ENCODE measurements at places on chromosomes 3 and 15.

GRCh38 chr3:60781935-60782334, 469.3 kb downstream of the FHIT start:
- no peak for DNase-seq

DNA sequence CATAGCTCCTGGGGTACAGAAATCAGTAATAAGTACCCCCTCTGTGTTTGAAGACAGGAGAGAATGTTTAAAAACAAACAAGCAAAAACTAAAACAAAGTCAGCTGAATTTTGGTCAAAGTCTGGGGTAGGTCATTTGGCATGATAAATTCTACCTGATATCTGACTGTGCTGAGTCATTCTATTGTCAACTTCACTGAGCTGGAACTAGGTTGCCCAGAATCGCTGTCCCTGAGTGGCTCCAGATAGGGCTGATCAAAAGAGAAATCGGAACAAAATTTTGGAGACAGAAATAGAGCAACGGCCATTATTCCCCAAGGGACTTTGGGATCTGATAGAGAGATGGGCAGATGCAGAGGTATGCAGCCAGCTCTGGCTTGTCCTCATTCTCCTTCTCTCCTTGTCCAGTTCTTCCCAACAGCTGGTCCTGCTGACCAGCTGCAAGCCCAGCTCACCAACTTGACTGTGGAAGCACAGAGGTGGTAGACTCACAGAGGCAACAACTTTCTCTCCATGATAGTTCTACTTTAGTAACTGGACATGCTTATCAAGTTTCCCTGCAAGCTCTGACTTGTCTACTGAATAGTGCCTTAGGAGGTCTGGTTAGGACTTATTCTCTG, 57.3 kb upstream of the MYRIP start:
- DNase-seq = no peak

- no peak for DNase-seq
Observed at GRCh38 chr3:98557324-98558010, 25.7 kb downstream of the GPR15 start.

DNA sequence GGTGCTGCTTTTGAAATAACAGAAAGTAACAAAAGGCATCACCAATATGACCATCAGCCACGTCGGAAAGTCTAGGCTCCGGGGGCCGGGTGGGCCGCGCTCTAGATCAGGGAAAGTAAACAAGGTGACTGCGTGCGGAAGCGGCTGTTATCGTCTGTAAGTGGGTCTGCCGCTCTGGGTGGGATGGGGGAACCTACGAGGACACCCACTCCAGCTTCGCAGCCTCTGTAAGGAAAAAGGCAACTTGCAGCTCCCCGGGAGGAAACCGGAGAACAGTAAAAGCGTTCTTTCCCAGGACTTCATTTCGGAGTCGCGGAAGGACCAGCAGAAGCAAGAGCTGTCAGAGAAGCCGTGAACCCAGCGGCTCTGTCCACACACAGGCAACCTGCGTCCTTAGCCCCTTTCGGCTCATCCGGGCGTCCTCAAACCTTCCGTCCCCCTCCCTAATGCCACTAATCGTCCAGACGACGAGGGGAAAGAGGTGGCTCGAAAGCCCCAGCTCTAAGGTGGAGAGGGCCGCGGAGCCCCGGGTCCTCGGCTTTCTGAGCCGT, 461 bp downstream of the XRN1 start:
- no peak for DNase-seq

DNA sequence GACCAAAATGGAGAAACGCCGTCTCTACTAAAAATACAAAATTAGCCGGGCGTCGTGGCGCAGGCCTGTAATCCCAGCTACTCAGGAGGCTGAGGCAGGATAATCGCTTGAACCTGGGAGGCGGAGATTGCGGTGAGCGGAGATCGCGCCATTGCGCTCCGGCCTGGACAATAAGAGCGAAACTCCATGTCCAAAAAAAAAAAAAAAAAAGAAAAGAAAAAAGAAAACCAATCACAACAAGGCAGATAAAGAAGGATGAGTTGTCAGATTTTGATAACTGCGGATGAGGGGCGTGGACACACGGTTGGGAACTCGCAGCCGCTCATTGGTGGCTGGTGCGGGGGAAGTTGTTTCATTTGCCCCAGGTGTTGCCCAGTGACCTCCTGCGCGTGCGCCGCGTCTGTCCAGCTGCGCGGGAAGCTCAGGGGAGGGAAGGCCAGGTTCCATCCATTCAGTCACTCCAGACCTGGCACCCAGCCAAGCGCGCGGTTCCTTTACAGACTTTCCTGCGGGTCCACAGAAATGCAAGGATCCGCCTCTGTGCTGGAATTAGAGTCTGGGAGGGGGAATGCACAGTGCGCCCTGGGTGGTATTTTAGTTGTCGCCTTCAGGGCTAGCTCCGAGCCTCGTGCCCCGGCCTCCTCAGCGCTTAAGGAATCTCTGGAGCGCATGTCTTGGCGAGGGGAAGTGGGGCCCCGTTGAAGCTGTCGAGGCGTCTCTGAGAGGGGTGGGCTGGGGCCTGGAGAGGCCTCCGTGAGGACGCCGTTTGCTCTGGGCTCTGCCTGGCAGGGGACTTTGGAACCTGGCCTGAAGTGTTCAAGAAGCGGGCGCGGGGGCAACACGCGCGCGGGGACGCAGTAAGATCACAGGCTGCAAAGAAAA, 708 bp upstream of the GCHFR start:
- DNase-seq = no peak
